ENCODE measurements at places on chromosomes 16 and 17.

DNA sequence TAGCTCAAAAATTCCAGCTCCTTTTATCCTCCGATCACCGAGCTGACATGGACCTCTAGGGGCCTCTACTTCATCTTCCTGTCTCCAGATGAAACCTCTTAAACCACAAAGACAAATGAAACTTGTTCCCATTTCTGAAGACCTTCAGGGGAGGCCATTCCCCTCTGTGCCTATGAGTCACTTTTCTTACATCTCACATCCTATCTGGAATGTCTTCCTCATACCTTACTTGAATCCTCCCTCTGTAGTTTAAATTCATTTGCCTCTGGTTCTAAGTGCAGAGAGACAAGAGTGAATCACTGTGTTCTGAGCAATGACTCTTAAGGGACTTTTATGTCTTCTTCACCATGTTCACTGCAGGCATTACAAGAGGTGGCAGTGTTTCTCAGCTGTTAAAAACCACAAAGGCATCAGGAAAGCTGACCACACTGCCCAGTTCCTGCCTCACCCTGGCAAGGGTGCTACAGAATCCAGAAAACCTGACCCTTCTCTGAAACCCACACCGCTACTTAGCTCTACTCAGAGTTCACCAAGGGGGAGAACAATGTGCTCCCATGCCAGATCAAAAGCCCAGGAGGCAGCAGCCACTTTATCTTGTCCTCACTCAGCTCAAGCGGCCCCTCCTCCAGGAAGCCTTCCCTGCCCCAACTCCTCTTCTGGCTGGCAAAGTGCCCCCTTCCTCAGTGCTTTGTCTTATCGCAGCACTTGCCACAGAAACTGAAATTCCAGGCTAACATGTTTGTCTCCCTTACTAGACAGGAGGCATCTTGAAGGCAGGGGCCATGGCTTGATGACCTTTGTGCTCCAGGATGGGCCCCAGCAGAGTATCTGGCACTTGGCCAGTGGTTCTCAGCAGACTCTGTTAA lies 6.4 kb downstream of the CUEDC1 start:
- DNase-seq, result no peak

- no peak for DNase-seq
Observed at GRCh38 chr17:74217888-74218287, 4.5 kb downstream of the TTYH2 start.

DNA sequence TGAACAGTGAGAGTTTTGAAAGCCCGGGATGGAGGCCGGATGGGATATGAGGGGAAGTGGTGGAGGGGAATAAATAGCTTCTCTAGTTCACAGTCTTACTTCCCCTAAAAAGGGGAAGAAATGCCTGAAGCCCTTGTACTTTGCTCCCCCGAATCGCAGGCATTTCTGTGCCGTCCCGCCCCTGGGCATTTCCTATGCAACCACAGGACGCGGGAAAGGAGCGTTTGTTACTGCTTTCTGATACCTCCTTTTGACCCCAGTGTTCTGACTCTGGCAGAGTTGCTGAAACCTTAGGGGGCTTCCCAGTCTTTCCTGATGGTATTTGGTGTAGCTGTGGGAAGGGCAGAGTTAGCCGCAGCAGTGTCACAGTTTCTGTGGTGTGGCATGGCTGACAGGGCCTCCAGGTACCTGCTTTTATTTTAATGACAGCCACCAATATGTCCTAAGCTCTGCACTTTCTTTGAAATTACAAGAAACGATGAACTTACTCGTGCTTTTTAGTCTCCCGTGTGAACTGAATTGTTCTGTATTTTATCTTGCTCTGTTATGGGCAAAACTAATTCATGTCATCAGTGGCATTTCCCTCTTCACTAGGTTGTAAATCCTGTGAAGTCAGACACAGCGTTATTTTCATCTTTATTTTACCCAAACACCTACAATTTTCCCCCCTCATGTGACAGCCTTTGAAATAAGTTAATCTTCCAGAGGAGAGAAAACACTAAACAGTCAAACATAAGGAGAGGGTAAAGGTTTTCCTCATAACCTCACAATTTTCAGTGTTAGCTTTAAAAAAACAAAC lies 27.1 kb downstream of the USP10 start:
- DNase-seq, result no peak

DNA sequence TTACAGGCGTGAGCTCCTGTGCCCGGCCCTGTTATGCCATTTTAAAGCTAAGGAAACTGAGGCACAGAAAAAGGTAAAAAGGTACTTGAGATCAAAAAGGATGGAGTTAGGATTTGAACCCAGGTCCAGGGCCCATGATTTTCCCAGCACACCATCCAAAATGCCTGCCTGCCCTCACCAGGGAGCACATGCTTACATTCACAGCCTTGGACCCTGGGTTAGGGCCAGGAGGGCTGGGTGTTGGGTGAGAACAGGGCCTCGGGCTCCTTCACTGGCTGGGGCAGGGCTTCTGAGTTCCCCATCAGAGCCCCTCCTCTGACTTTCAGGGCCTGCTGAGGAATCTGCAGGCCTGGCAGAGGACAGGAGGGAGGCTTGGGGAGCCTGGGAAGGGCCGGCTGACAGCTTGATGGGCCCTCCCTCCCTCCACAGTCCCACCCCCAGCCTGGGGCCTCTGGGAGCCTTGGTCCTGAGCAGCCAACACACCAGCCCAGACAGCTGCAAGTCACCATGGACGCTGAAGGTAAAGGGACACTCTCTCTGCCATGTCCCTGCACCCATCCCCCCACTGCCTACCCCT lies at the start of gene QPRT:
QPRT (plus strand) TSS at position 490 of the 577 bp plus-strand sequence; CDS start at position 508, 18 bp downstream.
- no peak for DNase-seq

GRCh38 chr16:68737046-68737729 lies at the start of gene CDH1:
TSS of gene CDH1 (plus strand) at chr16:68737292. CDS start at chr16:68737416, 124 bp downstream.
- no peak for DNase-seq

DNA sequence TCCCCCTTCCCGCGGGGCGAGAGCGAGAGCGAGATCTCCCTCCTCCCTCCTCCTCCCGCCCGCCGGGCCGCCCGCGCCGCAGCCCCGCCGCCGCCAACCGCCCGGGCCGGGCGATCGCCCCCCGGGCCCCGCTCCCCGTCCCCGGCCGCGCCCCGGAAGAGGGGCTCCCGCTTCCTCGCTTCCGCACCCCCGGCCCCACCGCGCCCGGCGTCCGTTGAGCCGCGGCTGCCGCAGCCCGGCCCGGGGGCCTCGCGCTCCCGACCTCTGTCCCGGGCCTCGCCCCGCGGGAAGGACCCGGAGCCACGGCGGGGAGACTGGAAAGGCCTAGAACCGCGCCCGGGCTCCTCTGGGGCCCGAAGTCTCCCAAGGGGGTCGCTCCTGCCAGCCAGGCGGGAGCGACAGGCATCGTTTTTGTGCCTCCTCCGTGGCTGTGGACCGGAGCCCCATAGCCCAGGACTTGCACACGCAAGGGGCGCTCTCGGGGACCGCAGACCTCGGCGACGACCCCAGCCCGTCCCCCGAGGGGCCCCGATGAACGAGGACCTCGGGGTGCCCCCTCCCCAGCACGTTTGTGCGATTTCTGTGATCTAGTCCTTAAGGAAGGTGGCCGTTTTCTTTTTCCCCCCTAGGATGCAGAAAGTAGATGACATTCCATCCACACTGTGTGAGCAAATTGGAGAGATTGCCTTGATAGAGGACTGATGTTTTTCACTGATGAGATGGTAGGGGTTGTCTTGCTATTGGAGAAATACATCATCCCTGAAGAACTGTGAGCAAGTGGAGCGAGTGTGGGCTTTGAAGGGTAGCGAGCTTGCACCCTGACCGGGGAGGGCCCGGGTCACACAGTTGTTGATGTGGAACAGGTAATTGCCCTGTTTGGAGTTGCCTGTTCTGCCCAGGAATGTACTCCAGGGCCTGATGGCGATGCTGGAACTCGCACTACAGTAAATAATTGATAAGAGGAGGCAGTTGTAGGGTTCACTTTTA lies 611 bp downstream of the BANP start:
- DNase-seq, result no peak

DNA sequence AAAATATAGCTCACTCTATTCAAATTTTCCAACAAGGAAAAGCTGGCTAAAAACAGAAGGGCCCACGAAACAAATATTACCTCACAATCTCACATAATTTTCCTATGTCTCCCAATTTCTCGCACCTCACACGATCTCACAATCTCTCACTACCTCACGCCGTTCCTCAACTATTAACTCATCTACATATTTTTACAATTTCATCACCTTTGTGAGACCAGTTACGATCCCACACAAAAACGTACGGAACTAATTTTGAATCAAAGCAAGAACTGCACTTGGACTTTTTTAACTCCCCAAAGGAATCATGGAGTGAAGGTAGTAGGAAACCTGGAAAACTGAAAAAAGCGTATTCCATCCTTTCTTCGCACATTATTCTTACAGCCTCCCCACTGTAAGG lies 1.1 kb downstream of the CBX1 start:
- no peak for DNase-seq

DNA sequence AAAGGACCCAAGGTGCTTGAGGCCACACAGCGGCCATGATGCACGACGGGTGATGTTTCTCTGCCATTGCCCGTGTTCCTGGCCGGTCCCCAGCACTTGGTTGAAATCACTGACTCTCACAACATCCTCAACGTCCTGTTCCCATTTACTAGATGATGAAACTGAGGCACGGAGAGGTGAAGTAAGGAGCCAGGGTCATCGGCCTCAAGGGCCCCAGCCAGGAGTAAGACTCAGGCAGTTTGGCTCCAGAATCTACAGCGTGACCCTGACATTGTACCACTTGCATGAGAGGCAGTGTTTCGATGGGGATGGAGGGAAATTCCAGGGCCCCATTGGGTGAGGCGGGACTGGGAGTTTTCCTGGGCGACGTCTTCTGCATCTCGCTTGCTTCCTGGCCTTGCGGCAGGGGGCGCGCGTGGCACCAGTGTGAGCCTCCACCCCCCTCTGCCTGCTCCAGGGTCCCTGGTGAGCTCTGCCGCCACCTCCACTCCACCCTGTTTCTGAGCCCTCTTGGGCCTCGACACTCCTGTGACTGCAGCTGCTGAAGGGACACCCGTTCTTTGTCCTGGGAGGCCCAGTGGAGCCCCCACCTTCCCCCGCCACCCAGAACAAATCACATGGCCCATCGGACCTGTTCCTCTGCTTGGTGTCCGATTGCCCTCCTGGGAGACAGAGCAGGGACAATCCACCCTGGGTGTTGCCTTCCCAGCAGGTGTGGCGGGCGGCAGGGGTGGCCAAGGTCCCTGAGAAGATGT lies 133.0 kb upstream of the GSE1 start:
- no peak for DNase-seq

- no peak for DNase-seq
Observed at GRCh38 chr17:48505788-48506187, 25.0 kb downstream of the HOXB1 start.

- DNase-seq, result no peak
Observed at GRCh38 chr16:87389245-87389644, 2.9 kb upstream of the MAP1LC3B start.

GRCh38 chr17:67399676-67400075 lies 22.6 kb downstream of the PITPNC1 start:
- DNase-seq, result no peak

DNA sequence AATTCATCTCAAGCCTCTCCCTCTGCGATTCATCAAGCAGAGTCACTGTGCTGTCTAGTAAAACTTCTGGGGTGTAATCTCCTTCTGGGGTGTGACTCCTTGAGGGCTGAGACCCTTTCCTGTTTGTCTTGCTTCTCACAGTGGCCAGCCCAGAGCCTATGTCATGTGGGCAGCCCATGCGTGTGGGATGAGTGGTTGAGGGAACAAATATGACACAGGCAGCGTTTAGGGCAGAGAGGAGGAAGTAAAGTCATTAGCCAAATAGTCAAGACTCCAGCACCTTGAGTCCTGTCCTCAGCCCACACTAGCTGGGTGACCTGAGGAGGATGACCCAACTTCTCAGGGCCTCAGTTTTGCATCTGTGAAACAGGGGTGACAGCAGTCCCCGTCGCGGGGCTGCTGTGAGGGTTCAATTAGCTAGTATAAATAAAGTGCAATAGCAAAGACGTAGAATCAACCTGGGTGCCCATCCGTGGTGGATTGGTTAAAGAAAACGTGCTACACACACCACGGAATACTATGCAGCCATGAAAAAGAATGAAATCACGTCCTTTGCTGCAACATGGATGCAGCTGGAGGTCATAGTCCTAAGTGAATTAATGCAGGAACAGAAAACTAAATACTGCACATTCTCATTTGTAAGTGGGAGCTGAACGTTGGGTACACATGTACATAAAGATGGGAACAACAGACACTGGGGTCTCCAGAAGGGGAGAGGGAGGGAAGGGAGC lies 4.5 kb upstream of the ITGAX start:
- DNase-seq, result no peak

GRCh38 chr17:45646288-45646988 lies 137.7 kb upstream of the CRHR1 start:
- no peak for DNase-seq

- DNase-seq, result no peak
Observed at GRCh38 chr16:84237994-84238750, 1.6 kb downstream of the KCNG4 start.

GRCh38 chr16:4113358-4114256 lies 2.6 kb downstream of the ADCY9 start:
- DNase-seq, result no peak

- no peak for DNase-seq
Observed at GRCh38 chr17:18190628-18191235, 7.1 kb downstream of the ALKBH5 start.

DNA sequence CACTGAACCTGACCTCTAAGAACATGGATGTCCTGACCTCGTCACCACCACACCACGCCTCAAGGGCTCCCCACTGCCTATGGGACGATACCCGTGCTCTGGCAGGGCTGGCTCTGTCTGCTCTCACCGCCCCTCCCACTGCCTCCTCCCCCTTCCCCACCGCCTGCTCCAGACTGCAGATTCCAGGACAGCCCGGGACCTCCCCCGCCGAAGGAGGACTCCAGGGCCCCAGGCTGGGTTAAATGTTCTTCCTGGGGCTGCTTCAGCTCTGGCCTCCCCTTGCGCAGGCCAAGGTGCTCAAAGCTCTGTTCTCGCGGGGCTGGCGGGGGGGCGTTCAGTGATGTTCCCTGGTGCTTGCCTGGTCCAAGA lies 3.1 kb downstream of the NPW start:
- DNase-seq, result no peak

GRCh38 chr17:33260638-33261037 lies 32.5 kb downstream of the ASIC2 start:
- no peak for DNase-seq

- DNase-seq, result no peak
Observed at GRCh38 chr16:85227084-85227945, 115.0 kb upstream of the CIBAR2 start.

DNA sequence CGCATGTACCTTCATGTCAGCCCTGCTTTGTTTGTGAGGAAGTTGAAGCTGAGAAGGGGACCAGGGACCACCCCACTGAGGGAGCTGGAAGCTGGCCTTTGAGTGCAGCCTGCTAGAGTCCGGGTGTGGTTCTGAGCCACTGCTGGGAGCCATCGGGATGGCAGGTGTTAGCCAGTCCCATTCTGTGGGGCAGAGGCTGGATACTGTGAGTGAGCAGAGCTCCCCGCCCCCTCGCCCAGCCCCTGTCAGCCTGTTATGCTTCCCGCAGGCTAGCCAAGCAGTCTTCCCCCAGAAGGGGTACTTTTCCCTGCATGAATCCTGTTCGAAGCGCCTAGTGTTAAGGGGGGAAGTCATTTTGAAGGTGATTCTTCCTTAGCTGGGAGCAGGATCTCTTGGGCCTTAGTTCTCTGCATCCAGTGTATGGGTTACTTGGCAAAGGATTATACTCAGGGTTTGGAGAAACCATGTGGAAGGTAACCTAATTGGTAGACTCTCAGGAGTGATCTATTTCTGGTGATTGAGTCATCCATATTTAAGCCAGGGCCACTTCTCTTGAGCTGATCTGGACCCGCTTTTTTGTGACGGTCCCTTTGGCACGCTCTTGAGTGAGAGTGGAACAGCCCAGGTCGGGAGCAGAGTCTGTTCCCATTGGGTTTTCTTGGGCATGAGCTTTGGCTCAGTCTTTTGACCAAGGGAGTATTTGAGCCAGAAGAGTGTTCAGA lies 23.8 kb downstream of the AKAP1 start:
- no peak for DNase-seq
